ENCODE measurements at places on chromosomes 16 and 17.

DNA sequence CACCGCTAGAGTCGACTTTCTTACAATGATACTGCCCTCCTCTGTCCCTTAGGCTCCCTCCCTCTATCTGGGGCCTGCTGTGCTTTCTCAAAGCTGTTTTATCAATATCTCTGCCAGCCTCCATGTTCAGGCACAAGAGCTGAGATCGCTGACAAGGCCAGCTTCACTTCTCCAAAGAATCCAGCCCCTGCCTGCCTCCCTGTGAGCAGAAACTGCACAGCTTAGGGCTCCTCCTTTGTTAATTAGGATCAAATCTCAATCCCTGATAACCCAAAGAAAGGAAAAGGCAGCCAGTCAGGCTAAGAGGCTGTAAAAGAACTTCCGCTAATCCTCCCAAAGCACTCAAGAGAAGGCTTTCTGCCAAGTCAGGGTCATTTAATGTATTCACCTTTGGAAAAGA lies 616.0 kb upstream of the CDH11 start:
- peaks cover 4% of the 10 kb centered on the region for H3K27me3 ChIP-seq
- H3K4me3 ChIP-seq: no peak overlapping the region
- H3K4me1 ChIP-seq: no peaks in the 10 kb centered on the region

DNA sequence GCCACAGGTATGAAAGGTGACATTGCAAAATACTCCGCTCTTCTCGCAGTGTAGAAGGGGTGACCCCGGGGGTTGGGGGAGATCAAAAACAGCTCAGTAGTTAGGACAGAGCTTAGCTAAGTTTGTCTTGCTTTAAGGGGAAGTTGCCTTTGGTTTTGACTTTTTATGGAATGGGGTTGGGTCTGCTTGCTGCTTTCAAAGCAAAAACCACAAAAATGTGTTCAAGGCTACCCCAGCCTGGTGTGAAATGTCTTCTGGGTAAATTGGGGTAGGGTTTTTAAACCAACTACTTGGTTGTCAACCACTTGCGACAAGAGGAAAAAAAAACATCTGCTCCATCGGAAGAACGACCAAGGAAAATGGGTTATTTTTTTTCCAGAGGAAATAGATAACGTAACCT lies 6.2 kb downstream of the FUS start:
- H3K36me3 ChIP-seq: peaks cover 78% of the 10 kb centered on the region
- H3K4me3 ChIP-seq: no peak overlapping the region
- no peak for DNase-seq
- no peak overlapping the region for H3K27ac ChIP-seq
- peaks cover 38% of the 10 kb centered on the region for H3K4me1 ChIP-seq
- H3K27me3 ChIP-seq: no peaks in the 10 kb centered on the region

DNA sequence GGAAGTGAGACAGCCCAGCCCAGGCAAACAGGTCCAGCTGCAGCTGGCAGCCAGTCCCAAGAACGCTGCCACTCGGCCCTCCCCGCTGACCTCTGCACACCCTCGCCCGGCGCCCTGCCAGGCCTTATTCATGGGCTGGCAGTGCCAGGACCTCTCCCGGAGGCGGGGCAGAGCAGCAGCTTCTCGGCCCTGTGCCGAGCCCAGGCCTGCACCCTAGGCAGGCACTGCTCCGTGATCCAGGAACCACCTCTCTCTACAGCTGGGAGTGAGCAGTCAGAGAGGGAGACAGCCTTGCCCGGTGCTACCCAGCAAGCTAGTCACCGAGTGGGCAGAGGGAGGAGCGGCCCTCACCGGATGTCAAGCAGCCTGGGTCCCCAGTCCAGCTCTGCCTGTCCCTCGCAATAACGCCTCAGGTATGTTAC lies 79.9 kb upstream of the CBX4 start:
- H3K27me3 ChIP-seq: peaks cover 3% of the 10 kb centered on the region
- no peak overlapping the region for H3K27ac ChIP-seq
- peaks cover 7% of the 10 kb centered on the region for H3K4me1 ChIP-seq
- no peak for DNase-seq

- DNase-seq: no peak
- peaks cover 20% of the 10 kb centered on the region for H3K4me1 ChIP-seq
- no peak overlapping the region for H3K4me3 ChIP-seq
Observed at GRCh38 chr17:17757956-17758845, 76.9 kb downstream of the RAI1 start.

GRCh38 chr16:69277413-69277812 lies 33.7 kb upstream of the VPS4A start:
- no peak overlapping the region for H3K4me3 ChIP-seq
- H3K27me3 ChIP-seq: no peaks in the 10 kb centered on the region
- H3K4me1 ChIP-seq: peaks cover 49% of the 10 kb centered on the region
- H3K36me3 ChIP-seq: peaks cover 3% of the 10 kb centered on the region
- no peak for DNase-seq

- H3K27ac ChIP-seq: no peak overlapping the region
- H3K4me1 ChIP-seq: peaks cover 2% of the 10 kb centered on the region
- no peak overlapping the region for H3K4me3 ChIP-seq
- DNase-seq: no peak
- H3K36me3 ChIP-seq: peaks cover 25% of the 10 kb centered on the region
Observed at GRCh38 chr17:27596566-27597187, 34.3 kb upstream of the LGALS9 start.

- H3K4me1 ChIP-seq: no peaks in the 10 kb centered on the region
- no peak for DNase-seq
- H3K27ac ChIP-seq: no peak overlapping the region
- peaks cover 11% of the 10 kb centered on the region for H3K27me3 ChIP-seq
Observed at GRCh38 chr17:62084585-62084984, 19.5 kb upstream of the MED13 start.

DNA sequence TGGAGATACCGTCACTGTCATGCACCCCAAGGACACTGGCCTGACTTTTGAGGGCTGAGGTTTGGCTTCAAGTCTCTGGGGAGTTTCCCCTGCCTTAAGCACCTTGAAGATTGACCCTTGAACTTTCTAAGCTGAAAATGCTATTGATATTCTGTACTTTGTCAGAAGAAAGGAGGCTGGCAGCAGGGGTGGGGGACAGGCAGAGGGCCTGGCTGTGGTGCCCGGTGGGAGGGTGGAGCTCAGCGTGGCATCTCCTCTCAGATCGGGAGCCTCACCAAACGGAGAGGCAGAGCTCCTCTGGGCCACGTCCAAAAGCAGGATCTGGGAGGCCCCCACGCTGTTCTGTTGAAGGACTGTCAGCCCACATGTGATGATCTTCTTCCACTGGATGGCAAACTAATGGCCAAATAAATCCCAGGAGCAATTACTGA lies 305.2 kb upstream of the IRX3 start:
- DNase-seq: peak; percentile 69
- H3K36me3 ChIP-seq: no peaks in the 10 kb centered on the region
- peaks cover 37% of the 10 kb centered on the region for H3K27me3 ChIP-seq

DNA sequence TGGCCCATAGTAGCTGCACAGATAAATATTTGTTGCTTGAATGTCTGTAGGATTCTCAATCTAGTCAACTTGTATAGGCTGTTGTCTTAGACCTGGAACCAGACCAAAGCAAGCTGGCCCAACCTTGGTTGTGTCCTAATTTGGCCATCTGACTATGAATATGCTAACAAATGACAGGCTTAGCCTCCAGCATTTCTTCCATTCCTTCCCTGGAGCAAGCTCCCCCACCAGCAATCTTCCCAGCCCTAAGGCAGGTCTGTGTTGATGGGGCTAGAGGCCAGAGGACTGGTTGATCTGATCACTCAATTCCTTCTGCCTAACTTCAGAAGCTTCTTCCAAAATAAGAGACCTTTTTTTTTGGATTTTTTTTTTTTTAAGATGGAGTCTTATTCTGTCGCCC lies 9.4 kb upstream of the PHOSPHO1 start:
- no peak overlapping the region for H3K4me3 ChIP-seq
- no peak for DNase-seq
- no peaks in the 10 kb centered on the region for H3K4me1 ChIP-seq
- peaks cover 19% of the 10 kb centered on the region for H3K27me3 ChIP-seq

DNA sequence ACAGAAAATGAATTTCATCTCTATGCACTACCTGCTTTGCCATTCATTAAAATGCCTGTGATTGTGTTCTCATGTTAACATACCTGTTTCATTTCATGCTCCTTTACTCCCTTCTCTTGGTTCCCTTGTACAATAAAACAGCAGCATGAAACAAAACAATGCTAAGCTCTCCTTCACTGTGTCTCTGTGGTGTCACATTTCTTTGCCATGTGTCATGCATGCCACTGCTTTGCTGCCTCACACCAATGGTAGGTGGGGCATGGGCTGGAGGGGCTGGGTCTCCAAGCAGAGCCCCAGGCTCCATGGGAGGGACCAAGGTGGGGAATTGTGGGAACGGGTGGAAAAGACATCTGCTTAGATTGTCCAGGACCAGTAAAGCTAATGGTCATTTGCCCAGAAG lies 83.6 kb downstream of the RGS9 start:
- no peak for DNase-seq
- H3K36me3 ChIP-seq: no peaks in the 10 kb centered on the region
- H3K27ac ChIP-seq: no peak overlapping the region
- H3K27me3 ChIP-seq: no peaks in the 10 kb centered on the region

DNA sequence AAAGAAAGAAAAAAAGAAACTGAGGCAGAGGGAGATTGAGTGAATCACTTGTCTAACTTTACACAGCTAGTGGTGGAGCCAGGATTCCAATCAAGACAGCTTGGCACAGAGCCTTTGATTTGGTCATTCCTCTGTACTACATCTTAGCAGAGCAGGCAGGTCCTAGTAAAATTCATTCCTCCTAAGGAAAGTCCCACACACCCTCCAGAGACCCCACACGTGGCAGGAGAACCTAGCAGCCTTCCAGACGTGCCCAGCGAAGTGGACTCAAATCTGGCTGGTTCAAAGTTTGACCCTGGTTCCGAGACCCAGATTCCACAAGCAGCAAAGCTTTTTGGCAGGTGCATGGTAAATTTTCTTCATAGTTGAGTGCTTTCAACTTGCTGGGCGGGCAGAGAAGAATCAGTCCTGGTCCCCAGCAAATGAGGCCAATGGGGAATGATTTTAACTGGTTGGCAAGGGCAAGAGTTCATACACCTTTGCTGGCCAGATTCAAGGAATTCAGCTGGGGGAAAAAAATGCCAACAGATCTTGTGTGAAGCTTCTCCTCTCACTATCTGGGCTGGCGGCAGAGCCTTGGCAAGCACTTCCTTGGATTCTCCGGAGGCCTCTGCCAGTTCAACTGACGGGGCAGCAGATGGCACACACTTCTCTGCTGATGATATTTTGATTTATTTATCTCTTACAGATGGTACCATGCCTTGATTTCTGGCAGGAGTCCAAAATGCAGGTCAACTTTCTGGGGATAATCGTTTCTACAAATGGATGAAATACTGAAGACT lies 82.4 kb downstream of the GSG1L start:
- DNase-seq: no peak
- H3K27me3 ChIP-seq: peaks cover 2% of the 10 kb centered on the region
- no peaks in the 10 kb centered on the region for H3K4me1 ChIP-seq
- no peak overlapping the region for H3K27ac ChIP-seq
- H3K4me3 ChIP-seq: no peak overlapping the region
- no peaks in the 10 kb centered on the region for H3K36me3 ChIP-seq

DNA sequence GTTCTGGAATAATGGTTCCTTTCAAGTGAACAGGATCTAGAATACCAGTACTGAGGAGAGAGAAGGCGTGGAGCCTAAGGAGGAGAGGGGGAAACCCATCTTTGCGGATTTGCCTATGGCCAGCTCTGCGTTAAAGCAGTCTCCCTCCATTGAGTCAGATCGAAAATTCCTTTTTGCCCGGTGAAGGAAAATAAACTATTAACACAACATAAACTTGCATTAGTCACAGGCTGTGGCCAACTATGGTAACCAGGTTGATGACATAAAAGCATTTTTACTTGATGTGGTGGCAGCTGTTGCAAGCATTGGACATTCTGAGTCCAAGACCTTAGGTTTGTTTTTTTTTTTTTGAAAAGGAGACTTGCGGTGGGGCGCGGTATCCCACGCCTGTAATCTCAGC lies 8.9 kb downstream of the LDAF1 start:
- peaks cover 23% of the 10 kb centered on the region for H3K36me3 ChIP-seq
- H3K4me1 ChIP-seq: peaks cover 4% of the 10 kb centered on the region
- no peak for DNase-seq
- H3K4me3 ChIP-seq: no peak overlapping the region
- H3K27me3 ChIP-seq: no peaks in the 10 kb centered on the region

DNA sequence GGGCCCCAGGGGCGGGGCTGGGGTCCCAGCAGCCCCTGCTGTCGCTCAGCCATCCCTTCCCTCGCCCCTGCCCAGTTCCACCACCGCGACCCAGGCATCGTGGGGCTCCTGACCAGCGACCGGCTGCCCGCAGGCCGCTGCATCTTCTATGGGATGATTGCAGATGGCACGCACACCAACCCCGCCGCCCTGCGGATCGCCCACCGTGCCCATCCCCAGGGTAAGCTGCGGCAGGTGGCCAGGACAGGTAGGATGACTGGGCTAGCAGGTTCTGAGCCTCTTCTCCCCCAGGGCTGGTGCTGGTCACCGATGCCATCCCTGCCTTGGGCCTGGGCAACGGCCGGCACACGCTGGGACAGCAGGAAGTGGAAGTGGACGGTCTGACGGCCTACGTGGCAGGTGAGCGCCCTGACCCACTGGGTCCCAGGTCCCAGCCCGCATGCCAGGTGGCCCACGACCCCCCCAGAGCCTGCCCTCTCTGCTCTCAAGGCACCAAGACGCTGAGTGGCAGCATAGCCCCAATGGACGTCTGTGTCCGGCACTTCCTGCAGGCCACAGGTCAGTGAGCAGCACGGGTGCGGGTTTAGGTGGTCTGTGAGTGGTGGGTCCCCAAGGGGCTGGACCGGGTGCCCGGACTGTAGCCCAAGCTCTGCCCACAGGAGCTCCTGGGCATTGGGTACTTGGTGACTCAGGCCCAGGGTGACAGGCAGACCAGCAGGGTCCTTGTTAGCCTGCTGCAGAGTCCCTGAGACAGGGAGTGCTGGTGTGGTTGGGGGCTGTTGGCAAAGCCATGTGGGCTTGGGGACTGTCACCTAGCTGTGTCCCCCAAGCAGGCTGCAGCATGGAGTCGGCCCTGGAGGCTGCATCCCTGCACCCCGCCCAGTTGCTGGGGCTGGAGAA lies 2.8 kb downstream of the CEMP1 start:
- no peak overlapping the region for H3K27ac ChIP-seq
- H3K4me1 ChIP-seq: peaks cover 13% of the 10 kb centered on the region
- H3K27me3 ChIP-seq: no peaks in the 10 kb centered on the region
- H3K36me3 ChIP-seq: peaks cover 19% of the 10 kb centered on the region
- no peak for DNase-seq

- H3K27ac ChIP-seq: no peak overlapping the region
- H3K4me1 ChIP-seq: peaks cover 32% of the 10 kb centered on the region
- H3K36me3 ChIP-seq: no peaks in the 10 kb centered on the region
- H3K4me3 ChIP-seq: no peak overlapping the region
- DNase-seq: no peak
Observed at GRCh38 chr16:87057211-87057881, 259.8 kb downstream of the C16orf95 start.

Data from osteocyte (in vitro differentiated cells).